ENCODE measurements at places on chromosomes 13 and 19. TPM values are rescaled to one million over a fixed set of nuclear protein-coding genes. Genes with fewer than 3 reads are reported as not detected.

GRCh38 chr13:29594710-29595379 is 643 bp downstream of the SLC7A1 start:
- ATAC-seq, result peak; percentile 65

GRCh38 chr13:29480893-29481525 is 114.5 kb downstream of the SLC7A1 start:
- ATAC-seq, result no peak

GRCh38 chr19:29417048-29417447 is 108.7 kb upstream of the VSTM2B start:
- ATAC-seq, result peak; percentile 36

GRCh38 chr13:73844986-73845385 is 289.2 kb downstream of the KLF12 start:
- no peak for ATAC-seq

DNA sequence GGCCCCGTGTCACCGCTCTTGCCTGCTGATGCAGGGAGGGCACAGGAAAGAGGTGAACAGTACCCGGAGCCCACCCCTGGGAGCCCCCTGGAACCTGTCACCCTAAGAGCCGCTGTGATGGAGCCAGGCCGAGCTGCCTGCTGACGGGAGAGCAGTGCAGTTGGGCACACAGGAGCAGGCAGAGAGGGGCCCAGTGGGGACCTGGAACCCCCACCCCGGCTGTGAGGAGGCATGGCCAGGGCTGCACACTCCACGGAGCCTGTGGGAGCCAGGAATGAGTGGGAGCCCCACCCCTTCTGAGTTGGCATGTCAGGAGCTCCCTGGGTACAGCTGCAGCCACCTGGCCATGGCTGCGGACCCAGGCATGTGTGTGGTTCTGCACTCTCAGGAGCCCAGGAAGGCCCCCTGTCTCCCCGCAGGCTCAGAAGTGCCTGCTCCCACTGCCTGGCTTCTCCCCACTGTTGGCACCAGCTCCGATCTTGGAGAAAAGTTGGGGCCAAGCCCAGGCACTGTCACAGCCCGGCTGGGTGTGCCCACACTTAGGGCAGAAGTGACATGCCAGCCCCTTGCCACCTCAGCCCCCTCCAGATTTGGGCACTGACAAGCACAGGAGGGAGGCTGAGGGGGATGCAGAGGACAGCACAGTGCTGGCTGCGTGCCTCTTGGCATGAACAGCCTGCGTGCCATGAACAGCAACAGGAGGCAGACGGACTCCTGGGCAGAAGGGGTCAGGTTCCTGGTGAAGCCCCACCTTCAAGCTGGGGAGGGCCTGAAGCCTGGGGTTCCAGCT is 6.3 kb downstream of the CFAP97D2 start:
- no peak for ATAC-seq

DNA sequence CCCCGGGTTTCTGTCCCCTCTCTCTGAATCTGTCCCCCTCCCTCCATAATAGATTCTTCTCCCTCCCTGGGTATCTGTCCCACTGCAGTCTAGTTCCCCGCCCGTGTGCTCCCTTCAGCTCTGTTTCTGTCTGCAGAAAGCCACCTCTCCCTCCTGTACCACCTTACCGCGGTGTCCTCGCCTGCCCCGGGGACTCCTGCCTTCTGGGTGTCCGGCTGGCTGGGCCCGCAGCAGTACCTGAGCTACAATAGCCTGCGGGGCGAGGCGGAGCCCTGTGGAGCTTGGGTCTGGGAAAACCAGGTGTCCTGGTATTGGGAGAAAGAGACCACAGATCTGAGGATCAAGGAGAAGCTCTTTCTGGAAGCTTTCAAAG is 1.3 kb downstream of the FCGRT start:
- ATAC-seq, result no peak

GRCh38 chr13:41500511-41500910 is 43.2 kb downstream of the RGCC start:
- peak; percentile 95 for ATAC-seq

DNA sequence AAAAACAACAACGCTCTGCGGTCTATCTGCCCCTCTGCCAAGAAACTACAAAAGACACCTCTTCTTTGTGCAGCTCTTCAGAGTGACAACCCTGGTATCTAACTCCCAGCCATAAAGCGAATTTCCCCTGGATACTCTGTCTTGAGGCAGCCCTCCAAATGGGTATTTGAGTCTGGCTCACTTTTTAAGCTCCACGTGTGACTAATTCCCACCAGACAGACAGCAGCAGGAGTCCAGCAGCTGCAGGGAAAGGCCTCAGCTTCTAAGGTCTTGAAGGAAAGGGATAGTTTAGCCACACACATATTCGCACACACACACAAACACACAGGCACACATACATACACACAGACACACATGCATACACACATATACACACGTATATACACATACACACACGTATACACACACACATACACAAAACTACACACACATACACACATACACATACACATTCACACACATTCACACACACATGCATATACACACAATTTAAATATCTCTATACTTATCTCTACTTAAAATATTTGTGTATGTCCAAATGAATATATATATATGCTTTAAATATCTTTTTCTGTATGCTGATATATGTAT is 188.8 kb downstream of the TSHZ3 start:
- no peak for ATAC-seq

DNA sequence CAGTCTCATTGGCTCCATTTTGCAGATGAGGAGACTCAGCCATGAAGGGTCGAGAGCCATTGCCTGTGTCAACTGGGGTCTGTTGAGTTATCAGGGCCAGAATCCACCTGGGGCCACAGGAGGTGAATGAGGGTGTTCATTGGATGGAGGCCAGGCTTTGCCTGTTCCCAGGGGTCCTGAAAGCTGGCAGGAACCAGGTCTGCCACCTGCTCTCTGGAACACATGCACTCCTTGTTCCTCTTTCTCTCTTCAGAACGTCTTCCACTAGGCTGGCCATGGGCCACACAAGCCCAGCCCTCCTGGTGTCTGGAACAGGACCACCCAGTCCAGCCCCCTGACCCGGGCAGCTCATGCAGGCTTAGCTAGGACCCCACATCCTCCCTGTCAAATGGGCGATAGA is 21.1 kb downstream of the PPP1R37 start:
- no peak for ATAC-seq

GRCh38 chr13:109401307-109401706 is 385.1 kb downstream of the IRS2 start:
- ATAC-seq, result no peak

- peak; percentile 45 for ATAC-seq
Observed at GRCh38 chr13:44955406-44955805, 33.9 kb downstream of the NUFIP1 start.

GRCh38 chr13:98260357-98261164 is 83.5 kb upstream of the RNF113B start:
- no peak for ATAC-seq

DNA sequence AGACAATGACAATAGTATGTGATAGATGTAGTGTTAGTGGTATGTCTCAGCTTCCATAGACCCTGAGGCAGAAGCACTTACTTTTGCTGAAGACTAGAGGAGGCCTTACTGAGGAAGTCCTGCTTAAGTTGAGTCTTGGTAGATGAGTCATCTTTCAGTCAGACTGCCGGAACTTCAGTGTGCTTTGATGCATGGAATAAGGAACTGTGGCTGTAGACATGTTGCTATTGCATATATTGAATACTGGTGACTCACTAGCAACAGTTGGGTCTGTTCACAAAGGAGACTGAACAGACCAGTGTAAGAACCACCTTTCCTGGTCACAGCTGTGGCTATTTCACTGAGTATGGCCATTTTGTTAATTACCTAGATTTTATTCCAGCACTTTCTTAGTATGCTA is 1000.6 kb downstream of the OLFM4 start:
- ATAC-seq, result peak; percentile 96

GRCh38 chr19:46815833-46816627 is 27.6 kb upstream of the SLC1A5 start:
- no peak for ATAC-seq

- ATAC-seq, result no peak
Observed at GRCh38 chr13:46004491-46004890, 48.1 kb downstream of the ZC3H13 start.

GRCh38 chr13:113458253-113459065 is 5.2 kb upstream of the ADPRHL1 start:
- ATAC-seq, result no peak

- no peak for ATAC-seq
Observed at GRCh38 chr19:3669947-3670795, 30.1 kb downstream of the PIP5K1C start.

GRCh38 chr19:51621178-51621577 is 9.0 kb downstream of the SIGLEC5 start:
- no peak for ATAC-seq

Gene LIG1
- 25.2 TPM for total RNA-seq

Gene CELF5
- total RNA-seq, result not detected

Gene LILRA2
- not detected for total RNA-seq

Gene KIR2DL1
- not detected for total RNA-seq

Gene TMEM86B
- total RNA-seq, result 1.8 TPM

Gene ZNF610
- total RNA-seq, result 0.24 TPM

Gene TPTE2
- not detected for total RNA-seq

Gene ZSWIM4
- 10.9 TPM for total RNA-seq

Gene VSTM1
- not detected for total RNA-seq

Gene ZIC5
- not detected for total RNA-seq

Gene PVR
- 11.8 TPM for total RNA-seq
